CD8-positive, alpha-beta memory T cell (primary cell): ENCODE measurements at places on chromosomes 4 and X.

GRCh38 chrX:10519761-10520160 is 100.6 kb downstream of the MID1 start:
- DNase-seq: no peak

DNA sequence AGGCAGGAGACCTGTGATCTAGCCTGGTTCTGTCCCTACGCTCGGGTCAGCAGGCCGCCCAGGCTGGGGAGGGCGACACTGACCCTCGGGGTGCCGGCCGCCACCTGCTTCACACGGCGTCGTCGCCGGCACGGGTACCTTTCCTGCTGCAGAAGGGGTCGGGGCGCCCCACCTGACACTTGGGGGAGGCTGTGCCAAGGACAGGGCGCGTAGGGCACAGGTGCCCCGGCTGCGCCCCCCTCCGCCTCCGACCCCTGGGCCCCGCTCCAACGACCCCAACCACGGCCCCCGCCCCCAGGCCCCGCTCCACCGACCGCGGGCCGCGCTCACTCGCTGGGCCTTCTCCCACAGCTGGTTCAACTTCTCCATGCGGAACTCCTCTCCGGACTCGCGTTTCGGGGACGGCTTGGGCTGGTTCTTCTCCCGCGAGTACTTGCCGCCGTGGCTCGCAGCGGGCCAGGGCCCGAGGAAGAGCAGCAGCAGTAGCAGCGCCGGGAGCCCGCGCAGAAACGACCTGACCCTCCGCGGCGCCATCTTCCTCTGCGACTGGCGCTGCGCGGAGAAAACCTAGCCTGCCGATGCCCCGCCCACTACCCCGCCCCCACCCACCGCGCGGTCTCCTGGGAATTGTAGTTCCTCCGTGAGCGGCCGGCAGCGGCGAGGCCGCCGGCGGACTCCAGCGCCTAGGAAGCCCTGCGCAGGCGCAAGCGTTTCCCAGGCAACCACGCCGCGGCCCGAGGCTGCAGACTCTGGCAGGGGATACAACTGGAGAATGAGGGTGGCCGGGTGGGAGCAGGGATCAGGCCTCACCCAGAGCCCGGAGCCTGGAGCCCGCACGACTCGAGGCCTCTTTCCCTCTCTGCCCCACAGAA is at the start of gene LRPAP1:
TSS of gene LRPAP1 (minus strand) at position 544 of the 872 bp plus-strand sequence. CDS start at position 534, 10 bp downstream.
- DNase-seq: peak; percentile 77

- DNase-seq: no peak
These were observed 680.7 kb upstream of the SPANXN1 start for GRCh38 chrX:144566592-144566991.

GRCh38 chr4:189414021-189414420 is 526.7 kb upstream of the FRG1 start:
- no peak for DNase-seq

DNA sequence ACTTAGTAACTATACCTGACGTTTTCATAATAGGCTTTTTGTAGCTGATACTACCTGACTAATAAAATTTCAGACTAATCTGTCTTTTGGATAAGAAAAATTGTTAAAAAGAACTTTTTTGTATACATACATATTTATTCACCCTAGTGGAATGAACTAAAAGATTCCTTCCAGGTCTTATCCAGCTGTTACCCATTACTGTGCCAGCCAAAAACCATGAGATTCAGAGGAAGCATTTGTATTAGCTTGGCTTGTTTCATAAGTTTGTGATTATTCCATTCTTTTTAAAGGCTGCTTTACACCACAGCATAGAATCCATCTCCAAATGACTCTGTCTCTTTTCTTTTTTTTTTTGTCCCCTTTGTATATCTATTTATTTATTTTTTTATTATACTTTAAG is 149.4 kb downstream of the FAT4 start:
- no peak for DNase-seq

GRCh38 chr4:155569960-155570515 is 96.6 kb upstream of the GUCY1A1 start:
- DNase-seq: no peak

GRCh38 chr4:94375364-94375763 is 32.7 kb upstream of the HPGDS start:
- no peak for DNase-seq

DNA sequence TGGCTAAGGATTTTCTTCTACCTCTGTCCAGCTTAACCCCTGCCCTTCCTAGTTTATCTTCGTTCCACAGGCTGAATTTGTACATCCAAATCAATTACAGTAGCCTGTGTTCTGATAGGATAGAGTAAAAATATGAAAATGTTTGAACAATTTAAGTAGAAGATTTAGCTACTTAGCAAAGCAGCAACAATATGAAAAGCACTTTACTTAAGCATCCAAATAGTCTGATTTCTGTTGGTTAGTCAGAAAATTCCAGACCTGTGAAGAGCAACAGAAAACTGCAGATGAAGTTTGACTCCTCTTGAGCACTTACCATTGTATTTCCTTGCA is 2.0 kb downstream of the ARSJ start:
- DNase-seq: no peak

DNA sequence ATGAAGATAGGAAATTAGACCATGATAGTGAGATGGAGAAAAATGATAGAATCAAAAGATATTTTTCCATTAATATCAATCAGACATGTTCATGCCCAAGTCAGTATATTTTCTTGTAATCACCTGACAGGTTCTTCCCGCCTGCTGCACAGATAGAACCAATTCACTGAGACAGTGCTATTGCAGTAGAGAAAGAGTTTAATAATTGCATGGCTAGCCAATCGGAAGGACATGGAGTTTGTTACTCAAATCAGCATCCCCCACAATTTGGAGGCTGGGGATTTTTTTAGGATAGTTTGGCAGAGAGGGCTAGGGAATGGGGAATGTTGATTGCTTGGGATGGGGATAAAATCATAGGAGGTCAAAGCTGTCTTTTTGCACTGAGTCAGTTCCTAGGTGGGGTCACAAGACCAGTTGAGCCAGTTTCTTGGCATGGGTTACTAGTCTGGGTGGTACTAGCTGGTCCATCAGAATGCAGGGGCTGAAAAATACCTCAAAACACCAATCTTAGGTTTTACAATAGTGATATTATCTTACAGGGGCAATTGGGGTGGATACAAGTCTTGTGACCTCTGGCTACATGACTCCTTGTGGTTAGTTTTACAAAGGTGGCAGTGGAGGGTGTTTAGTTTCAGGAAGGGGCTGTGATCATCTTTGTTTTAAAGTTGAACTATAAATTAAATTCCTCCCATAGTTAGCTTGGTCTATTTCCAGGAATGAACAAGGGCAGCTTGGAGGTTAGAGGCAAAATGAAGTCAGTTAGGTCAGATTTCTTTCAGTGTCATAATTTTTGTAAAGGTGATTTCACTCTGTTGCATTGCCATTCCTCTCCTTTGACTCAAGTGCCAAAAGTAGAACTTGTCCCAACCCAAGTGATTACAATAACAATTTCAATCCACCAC is 100.3 kb upstream of the PDE5A start:
- DNase-seq: no peak

DNA sequence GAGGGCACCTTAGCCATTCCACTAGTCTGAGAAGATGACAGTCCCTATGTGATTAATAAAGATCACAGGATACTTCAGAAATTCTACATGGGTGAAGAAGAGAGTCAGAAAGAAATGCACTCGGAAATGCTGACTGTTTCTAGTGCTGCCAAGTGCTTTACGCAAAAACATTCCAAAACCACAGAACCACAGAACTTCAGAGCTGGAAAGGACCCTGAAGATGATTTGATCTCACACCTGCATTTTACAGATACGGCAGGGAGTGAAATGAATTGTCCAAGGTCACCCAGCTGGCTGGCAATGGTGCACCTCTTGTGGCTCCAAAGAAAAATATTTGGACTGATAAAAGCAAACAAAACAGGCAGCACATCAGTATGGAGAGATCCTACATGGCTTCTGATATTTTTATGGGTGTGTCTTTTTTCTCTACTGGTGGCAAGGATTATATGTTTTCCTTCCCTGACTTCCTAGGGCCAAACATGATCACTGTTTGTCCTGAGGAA is 115.9 kb downstream of the MAML3 start:
- no peak for DNase-seq

GRCh38 chrX:40108959-40109287 is 11.2 kb upstream of the BCOR start:
- DNase-seq: peak; percentile 79

DNA sequence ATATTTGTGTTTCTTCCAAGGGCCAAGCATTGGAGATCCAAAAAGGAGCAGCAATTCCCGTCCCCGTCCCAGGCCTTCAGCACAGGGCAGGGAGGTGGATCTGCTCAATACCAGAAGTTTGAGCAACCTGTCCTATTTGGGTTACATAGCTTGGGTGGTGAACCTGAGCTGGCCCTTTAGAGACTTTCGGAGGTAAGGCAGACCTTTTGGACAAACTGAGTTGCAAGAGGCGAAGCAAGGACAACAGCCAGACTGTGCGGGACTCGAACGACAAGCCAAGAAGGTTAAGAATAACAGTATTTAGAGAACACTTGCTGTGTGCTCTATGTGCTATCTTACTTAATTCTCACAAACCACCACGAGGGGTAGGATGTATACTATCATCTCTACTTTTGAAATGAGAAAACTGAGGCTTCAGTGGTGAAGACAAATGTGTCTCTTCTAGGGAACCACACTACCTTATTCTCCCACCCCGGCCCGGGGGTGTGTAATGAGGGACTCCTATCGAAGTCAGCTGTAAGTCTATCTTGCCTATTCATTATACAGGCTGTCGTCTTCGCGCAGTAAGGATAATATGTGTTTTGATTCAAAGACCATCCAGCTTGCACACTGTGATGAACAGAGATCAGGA is 1.3 kb downstream of the NOP14 start:
- no peak for DNase-seq

DNA sequence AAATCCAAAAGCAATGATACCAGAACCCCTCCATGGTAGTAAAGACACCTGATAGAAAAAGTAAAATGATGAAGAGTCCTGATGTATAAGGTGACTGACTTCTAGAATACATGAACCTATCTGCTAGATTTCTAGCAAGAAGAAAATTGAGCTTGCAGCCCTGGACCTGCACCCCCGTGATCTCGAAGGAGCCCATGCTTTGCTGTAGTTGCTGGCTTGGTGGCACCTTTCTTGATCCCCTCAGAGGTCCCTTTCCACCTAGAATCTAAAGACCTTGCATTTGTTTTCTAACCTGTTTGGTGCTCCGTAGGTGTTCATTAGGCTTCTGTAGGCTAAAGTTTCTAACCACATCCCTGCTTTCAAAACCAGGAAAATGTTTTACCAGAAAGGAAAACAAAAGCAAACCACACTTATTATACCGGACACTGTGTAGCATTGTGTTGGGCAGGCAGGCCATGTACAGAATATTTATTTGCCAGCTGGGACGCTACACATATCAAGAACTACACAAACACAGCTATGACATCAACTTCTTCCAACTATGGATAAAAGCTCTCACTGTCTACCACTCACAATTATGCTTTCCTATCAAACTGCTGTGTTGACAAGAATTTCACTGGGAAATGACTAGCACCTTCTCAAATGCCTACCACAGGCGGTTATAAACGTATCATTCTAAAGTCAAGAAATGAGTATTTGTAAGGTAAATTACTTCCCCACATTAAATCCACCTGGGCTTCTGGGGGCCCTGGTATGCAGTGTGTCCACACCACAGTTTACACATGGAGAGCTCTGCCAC is 316.2 kb downstream of the UNC5C start:
- no peak for DNase-seq

DNA sequence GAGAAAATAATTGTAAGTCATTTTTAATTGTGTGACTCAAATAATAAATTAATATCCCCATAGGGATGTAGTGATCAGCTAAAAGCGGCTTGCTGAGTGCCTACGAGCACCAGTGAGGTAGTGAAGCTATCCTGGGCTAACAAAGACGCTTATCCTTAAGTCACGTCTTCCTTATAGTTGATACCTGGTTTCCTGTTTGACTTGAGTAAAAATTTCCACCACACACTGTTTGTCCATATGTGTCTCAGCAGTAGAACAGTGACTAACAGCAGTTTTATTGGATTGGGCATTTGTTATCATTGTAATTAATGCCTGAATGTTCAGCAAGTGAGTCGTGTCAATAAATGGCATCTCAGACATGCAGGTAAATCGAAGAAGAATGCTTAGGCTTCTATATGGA is 241.1 kb downstream of the GRXCR1 start:
- no peak for DNase-seq

GRCh38 chr4:153791746-153792617 is 3.1 kb upstream of the SFRP2 start:
- DNase-seq: no peak

- DNase-seq: no peak
These were observed 54.6 kb downstream of the AMOT start for GRCh38 chrX:112786076-112786475.

DNA sequence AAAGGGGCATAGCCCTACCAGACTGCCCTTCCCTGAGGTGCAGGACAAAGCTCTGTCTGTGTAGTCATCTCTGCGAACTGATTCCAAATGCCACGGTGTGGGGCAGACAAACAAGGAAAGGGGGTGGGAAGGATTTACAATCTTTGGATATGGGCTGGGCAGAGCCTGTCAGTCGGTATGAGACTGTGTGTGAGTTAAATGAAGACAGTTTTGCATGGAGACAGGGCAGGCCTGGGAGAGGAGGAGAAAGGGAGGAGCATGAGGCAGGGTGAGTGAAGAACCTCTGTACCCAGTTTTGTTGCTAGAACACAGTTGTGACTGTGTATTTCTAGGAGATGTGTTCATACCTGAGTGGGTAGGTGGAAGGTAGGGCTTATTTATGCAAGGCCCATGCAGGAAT is 59.4 kb upstream of the MSN start:
- no peak for DNase-seq

DNA sequence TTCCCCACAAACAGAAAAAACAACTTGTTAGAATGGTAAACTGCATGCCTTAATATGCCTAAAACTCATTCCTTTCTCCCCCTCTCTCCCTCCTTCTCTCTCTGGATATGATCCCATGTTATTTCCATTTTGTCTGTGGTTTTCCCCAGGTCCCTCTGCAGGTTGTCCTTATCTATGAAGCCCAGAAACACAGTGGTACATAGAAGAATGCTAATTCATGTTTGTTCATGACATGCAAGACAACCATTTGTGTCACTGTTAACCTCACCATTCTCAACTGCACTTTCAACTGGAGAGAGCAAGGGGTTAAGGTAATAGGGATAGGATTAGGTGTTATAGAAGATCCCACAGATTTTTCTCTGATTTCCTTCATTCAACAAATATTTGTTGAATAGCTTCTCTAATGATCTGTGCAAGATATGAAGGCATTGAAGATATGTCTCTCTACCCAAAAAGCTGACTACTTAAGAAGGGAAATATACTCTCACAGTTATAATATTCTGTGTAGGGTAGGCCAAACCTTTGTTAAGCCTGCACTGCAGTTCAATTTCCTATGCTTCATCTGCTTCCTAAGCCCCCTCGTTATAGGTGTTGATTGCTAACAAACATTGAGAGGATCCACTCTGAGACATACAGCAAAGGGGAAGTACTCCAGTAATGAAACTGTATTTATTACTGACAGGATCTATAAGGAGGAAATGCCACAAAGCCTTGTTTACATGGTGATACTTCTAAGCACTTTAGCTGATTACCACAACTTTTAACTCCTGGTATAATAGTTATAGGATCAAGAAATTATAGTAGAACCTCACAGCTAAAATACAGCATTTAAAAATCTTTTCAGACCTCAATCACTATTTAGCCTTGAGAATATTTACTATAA is 96.1 kb downstream of the FRYL start:
- DNase-seq: no peak
